Stimulated activated CD4-positive, alpha-beta T cell treated with anti-CD3 and anti-CD28 coated beads, TNF-alpha, amount 100 ng/mL, for 48 hours (primary cell): ENCODE measurements at places on chromosomes 16 and 17.

DNA sequence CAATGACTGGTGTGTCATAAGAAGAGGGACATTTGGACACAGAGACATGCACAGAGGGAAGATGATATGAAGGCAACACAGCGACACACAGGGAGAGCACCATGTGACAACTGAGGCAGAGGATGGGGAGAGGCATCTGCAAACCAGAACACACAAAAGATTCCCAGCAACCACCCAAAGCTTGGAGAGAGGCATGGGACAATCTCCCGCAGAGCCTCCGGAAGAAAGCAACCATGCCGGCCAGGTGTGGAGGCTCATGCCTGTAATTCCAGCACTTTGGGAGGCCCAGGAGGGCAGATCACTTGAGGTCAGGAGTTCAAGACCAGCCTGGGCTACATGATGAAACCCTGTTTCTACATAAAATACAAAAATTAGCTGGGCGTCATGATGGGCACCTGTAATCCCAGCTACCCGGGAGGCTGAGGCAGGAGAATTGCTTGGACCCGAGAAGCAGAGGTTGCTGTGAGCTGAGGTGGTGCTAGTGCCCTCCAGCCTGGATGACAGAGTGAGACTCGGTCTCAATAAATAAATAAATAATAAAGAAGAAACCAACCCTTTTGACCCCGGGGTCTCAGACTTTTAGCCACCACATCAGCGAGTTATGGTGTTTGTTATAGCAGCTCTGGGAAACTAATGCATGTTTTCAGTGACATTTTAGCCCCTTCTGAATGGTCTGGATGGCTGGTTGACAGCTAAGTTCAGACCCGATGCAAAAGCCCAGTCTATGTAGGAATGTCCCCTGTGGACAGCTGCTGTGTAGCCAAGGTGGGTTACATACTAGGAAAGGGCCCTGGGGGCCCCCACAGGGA lies 13.8 kb upstream of the PLCG2 start:
- DNase-seq, result no peak

DNA sequence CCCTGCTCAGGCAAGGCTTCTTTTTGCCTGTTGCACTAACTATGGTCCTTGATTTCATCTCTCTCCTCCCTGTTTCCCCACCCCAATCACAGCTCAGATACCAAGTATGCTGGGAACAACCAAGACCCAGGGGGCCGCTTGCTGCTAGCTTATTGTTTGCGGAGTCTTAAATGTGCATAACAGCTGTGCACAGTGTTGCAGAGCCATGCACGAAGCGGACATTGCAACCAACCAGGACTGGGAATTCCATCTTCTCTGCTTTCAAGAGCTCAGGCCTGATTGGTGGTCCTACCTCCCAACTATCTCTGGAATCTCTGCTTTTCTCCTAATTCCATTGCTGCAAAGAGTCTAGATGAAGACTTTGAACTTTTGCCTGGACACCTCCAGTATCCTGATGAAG lies 281.3 kb upstream of the TNRC6C start:
- DNase-seq, result no peak

DNA sequence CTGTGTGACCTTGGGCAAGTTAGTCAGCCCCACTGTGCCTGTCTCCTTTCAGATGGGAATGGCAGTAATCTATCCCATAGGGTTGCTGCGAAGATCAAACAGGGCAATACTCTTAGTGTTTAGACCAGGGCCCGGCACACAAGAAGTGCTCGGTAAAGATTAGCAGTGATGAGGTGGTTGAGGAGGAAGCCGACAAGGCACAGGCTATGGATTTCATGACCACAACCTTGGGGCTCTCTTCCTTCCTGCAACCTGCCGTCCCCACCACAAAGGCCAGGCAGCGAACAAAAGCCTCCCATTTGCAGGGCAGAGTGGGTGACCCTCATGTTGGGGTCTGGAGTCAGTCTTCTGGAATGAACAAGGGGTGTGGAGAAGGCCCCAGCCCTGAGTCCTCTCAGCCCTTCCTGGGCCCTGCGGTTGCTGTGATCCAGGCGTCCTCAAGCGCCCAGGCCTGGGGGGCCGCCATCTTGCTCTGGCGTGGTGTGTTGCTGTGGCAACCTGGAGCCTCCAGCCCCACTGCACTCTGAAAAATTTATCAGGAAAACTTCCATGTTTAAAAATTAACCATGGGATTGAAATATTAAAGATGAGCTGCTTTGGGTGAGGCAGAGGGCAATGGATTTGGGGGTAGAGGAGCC lies 9.8 kb downstream of the ADAM11 start:
- no peak for DNase-seq

- DNase-seq, result no peak
Measured at GRCh38 chr17:18937981-18938691, 13.8 kb upstream of the SLC5A10 start.

- no peak for DNase-seq
Measured at GRCh38 chr16:54430491-54431030, 144.0 kb upstream of the IRX3 start.

DNA sequence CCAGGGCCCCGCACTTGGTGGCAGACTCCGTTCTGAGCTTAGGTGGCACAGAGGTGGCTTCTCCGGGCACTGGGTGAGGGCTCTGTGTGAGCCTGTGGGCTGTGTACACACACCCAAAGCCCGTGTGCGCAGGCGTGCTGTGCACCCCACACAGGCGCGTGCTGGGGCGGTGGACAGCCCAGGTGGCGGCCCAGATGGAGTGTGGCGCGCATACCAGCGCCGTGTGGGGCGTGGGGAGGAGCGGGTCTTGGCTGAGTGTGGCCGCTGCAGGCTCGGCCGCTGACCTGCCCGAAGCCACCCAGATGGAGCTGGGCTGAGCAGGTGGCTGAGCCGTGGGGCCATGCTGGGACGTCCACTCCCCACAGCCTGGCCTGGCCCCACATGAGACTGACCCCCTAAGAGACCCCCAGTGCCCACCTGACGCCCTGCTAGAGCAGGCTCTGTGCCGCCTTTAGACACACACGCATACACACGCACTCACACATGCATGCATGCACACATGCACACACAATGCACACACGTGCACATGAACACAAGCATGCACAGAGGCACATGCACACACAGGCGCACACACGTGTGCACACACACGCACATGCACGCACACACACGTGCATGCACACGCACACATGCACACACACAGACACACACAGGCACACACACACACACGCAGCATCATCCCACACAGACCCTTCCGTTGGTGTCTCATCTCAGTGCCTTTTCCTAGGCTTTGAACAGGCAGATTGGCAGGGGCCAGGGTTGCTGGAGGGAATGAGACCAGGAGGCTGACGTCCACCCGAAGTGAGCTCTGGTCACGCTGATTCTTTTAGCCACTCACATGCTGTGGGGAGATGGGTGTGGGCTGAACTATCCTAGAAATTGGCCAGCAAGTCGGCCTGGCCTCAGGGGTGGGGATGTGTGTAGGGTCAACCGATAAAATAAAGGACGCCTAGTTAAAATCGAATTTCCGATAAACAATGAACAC lies 2.1 kb downstream of the PRR35 start:
- DNase-seq, result no peak

DNA sequence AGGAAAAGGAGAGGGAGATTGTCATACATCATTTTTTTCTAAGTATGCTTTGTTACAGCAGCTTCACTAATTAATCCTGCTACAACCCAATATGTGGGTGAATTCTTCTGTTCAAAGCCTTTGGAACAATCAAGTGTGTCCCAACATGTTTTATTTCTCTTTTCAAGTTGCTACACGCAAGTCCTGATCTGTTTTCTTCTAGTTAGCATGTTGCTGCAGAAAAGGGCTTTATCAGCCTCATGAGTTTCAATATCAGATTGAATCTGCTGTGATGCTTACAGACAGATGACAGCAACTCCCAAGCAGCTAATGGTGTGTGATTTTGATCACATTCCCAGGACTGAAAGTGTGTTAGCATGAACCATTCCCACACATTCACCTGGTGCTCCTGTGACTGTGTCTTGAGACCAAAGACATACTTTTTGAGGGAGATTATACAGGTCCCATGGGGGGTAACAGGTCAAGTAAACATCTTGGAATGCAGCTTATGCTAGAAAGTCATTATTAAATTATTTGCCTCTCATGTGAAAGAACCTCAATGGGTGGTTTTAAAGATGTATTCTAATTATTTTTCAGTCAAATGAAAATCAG lies 96.9 kb upstream of the KCNJ16 start:
- no peak for DNase-seq

DNA sequence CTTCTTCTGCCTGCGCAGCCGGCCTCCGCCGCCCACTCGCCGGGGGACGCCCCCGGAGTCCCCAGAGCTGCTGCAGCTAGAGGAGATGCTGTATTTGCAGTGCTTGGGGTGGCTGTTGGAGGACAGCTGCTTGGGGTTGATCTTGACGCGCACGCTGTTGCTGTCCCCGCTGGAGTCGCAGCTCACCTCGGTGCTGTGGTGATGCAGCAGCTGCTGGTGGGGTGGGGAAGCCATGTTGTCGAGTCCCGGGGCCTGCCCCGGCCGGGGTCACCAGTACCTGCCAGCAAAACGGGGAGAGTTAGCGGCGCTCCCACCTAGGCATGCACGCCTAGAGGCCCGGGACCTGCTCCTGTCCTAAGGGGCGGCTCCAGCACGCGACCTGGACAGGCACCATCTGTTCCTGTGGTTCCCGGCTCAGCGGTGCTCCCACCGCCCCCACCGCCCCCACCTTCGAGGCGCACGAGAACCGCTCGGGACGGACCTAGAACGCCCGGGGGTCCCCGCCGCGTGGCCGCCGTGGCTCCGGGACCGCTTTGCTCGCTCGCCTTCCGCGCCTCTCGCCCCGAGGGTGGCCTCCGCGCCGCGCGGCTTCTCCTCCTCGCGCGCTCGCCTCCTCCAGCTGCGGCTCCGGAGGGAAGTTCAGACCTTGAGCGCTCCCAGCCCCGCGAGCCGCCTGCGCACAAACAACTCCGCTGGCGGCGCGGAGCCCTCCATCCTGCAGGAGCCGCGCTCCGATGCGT lies 863 bp downstream of the ADCY9 start:
- no peak for DNase-seq

DNA sequence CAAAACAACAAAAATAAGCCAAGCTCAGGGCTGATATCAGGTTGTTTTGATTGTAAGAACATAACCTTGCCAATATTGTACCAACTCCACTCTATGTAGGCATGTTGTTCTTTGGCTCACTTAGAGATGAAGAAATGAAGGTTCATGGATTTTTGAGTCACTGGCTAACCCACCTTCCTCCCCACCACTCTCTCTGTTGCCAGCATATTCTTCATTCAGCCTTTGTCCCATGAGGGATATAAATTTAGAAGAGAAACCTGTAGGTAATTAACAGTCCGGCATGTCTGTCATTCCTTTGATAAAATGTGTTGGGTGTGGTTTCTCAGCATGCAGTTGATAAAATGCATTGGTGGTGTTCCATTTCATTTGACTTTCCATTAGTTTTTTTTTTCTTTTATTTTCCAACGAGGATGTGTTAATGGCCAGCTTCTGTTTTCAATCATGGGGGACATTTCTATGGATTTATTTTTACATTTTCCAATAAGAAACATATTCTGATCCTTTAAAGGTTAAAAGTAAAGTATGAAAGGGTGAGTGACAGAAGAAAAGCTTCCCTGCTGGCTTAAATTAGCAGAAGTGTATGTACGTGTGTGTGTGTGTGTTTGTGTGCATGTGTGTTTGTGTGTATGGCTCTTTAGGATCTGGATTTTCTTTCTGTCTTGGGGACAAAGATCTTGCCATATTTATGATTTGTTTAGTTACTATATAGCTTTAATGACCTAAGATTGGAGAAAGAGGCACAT lies 166.2 kb upstream of the KCNJ16 start:
- no peak for DNase-seq

DNA sequence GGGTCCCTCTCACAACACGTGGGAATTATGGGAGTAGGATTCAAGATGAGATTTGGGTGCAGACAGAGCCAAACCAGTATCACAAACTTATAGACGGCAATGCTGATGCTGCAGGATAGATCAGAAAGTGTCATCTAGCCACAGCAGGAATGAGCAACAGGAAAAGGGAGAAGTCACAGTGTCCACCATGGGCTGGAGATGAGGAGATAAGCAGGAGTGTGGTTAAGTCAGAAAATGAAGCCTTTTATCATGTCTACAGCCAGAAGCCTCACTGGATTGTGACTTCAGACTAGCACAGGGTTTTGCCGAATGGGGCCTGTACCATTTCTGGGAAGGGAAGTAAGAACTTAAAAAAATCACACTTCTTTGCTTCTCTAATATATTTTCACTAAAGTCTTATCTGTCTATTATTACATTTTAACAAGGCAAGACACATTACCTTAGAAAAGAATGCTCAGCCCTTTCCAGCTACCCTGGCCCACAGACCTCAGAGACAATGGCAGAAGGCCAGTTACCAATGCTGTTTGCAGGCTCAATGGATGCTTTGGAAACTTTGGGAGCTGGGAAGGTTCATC lies 490.2 kb upstream of the SALL1 start:
- DNase-seq, result no peak

DNA sequence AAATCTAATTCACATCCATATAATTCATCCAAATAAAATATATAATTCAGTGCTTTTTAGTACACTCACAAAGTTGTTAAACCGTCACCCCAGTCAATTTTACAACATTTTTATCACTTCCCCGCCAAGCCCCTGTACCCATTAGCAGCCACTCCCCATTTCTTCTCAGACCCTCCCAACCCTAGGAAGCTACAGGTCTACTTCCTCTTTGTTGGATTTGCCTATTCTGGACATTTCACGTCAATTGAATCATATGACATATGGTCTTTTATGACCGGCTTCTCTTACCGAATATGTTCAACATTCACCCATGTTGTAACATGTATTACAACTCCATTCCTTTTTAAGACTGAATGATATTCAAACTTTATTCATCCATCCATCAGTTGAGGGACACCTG lies 19.9 kb upstream of the MLKL start:
- no peak for DNase-seq

DNA sequence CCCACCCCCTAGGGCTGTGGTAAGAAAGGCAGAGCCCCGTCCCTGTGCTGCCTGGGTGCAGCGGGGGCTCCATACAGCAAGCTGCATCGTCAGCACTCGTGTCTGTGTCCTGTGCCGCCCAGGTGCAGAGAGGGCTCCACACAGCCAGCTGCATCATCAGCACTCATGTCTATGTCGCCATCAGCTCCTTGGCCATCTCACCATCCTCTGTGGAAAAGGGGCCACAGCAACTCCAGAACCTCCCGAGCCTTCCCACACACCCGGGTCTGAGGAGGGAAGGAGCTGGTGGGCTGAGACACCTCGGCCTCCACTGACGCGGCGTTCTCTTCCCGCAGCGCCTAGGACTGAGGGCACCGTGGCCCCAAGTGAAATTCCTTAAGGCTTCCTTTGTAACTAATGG lies 72.9 kb upstream of the CHMP6 start:
- no peak for DNase-seq

DNA sequence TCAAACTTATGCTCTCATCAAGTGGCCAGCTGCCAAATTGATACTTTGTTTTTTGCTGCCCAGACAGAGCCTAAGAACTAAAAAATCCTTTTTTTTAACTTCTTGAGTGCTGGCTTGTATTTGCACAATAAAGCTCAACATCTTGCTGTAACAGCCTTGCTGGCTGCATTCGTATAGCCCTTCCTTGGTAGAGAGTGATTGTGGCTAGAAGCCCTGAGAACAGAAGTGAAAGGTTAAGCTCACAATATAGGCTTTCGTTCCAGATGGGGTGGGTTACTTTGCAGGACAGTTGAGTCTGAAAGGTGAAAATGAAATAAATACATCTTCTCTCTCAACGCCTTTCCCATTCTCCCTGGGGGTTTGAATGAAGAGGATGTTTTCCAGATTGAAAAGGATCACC lies 278.8 kb downstream of the HS3ST3B1 start:
- no peak for DNase-seq
